Purkinje cell (primary cell): ENCODE measurements at places on chromosomes 6 and 20. TPM values are rescaled to one million over a fixed set of nuclear protein-coding genes. Genes with fewer than 3 reads are reported as not detected.

NMBR gene
- 1.1 TPM in 1 of 2 replicates, not detected in the other for polyA plus RNA-seq

SLC25A27 gene
- 97.0 and 98.6 TPM in 2 replicates for polyA plus RNA-seq

EYA2 gene
- polyA plus RNA-seq: 2.0 TPM in 1 of 2 replicates, not detected in the other

E2F1 gene
- polyA plus RNA-seq: not detected in 2 replicates

CGAS gene
- polyA plus RNA-seq: 0.12 and 2.1 TPM in 2 replicates

TRIM38 gene
- 0.22 TPM in 1 of 2 replicates, not detected in the other for polyA plus RNA-seq

DEFB124 gene
- not detected in 2 replicates for polyA plus RNA-seq

SOBP gene
- polyA plus RNA-seq: 13.1 and 13.2 TPM in 2 replicates

ECT2L gene
- 0.31 TPM in 1 of 2 replicates, not detected in the other for polyA plus RNA-seq

PLCB4 gene
- polyA plus RNA-seq: 53.1 and 75.2 TPM in 2 replicates

ATP9A gene
- 7.5 and 15.6 TPM in 2 replicates for polyA plus RNA-seq

CGA gene
- not detected in 2 replicates for polyA plus RNA-seq

TMC2 gene
- polyA plus RNA-seq: 0.54 TPM in 1 of 2 replicates, not detected in the other

CEP85L gene
- 13.3 and 13.8 TPM in 2 replicates for polyA plus RNA-seq

BCLAF1 gene
- 70.7 and 105 TPM in 2 replicates for polyA plus RNA-seq

ADGRF4 gene
- not detected in 2 replicates for polyA plus RNA-seq

TRERF1 gene
- polyA plus RNA-seq: 1.4 and 2.5 TPM in 2 replicates

SIRPB1 gene
- polyA plus RNA-seq: 5.8 and 17.3 TPM in 2 replicates

FGD2 gene
- polyA plus RNA-seq: not detected in 2 replicates

ADGB gene
- not detected in 2 replicates for polyA plus RNA-seq

ASIP gene
- polyA plus RNA-seq: not detected in 2 replicates

ANGPT4 gene
- polyA plus RNA-seq: not detected in 2 replicates

KHDC1L gene
- polyA plus RNA-seq: 1.8 TPM in 1 of 2 replicates, not detected in the other
